ENCODE measurements at places on chromosomes 5 and 9.
A peak's percentile ranks its signal among the peaks of the same experiment; 100 is the strongest.

GRCh38 chr9:117737721-117738226 lies 33.6 kb downstream of the TLR4 start:
- no peak for DNase-seq

DNA sequence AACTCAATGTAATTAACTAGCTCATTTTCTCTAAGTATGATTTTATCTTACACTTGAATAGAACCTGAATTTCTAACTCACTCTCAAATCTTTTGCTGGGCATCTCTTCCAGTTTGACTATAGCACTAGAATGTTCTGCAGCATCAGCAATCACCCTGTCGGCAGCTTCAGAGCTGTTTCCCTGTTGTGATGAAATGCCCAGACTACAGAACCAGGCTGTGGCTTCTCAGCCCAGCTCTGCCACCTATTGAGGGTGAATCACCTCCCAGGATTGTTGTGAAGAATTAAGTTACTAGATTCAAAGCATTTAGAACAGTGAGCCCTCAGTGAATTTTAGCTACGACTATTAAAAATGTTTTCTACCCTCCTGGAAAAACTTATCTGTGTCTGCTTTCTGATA lies 90.4 kb upstream of the ANKRD55 start:
- peak; percentile 49 for DNase-seq

GRCh38 chr9:14452539-14452938 lies 138.6 kb upstream of the NFIB start:
- no peak for DNase-seq

DNA sequence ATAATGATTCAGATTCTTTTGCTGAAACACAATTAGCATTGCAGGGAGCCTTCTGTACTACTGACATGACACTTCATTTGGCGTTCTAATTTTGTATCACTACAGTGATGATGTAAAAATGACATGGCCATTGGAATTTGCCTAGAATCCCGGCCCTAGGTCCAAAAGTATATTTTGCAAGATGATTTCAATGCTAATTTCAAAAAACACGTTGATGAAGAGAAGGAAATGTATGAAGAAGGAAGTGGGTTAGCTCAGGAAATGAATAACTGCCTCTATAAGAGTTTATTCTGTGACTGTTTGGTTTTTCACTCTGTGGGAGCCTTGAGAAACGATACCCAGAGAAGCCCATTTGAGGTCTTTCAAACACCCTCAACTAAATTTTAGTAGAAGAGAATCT lies 59.3 kb downstream of the OSTF1 start:
- peak; percentile 70 for DNase-seq

DNA sequence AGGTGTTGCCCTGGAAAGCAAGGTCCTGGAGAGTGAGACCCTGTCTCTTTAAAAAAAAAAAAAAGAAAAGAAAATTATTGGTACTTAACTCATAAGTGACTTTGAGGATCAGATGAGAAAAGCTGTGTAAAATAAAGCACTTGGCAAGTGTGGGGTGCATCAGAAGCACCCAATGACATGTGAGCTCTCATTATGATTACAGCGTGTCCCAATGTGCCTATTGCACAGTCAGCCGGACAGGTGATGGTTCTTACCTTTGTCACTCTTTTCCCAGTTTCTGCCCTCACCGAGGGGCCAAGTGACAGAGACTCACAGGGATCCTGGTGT lies 40.4 kb upstream of the IL17B start:
- DNase-seq: no peak

DNA sequence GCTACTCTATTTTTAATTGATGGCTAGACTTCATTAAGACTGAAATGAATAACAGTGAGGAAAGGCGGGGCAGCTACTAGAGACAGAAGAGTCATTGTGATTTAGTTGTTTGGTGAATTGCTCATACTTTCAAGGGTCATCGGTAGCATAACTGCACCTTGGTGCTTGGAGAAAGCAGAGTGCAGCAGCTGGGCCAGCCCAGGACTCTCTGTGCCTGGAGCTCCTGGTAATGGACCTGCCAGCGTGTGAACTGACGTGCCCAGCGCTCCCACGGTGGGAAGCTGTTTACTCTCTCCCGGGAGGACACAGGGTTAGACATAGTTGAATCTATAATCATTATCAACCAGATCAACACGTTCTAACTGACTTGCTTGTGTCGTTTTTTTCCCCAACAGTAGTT lies 42.9 kb downstream of the LURAP1L start:
- DNase-seq: no peak

DNA sequence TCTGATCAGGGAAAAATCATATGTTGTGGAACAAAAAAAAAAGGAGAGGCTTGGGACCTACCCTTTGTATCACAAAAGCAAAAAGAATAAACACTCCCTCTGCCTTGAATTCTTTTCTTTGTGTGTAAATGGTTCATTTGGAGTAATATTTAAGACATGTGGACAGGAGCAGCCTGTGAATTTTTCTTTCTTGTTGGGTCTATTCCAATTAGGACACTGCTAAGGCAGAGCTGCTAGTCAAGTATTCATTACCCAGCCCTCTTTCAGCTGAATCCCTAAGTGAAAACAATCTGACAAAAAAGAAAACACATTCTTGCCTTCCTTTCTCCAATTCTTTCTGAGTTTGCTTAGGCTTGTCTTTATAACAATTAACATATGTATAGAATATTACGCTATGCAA lies 330.0 kb downstream of the EBF1 start:
- DNase-seq: no peak

GRCh38 chr5:154575546-154576428 lies 97.8 kb upstream of the HAND1 start:
- no peak for DNase-seq

DNA sequence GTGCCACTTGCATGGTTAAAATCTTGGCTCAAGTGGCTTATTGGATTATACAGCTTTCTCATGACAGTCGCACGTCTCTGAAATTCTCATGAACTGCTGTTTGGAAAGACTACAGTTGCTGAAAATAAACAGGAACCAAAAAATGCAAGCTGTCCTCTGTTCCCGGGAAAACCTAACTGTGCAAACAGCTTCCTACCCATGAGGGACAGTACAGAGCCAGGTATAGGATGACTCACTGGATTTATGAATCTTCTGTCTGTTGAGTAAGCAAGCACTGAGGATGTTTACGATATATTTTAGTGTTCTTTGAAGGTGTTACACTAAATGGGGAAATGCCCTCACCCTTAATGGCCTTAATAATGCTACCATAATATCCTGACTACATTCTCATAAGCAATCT lies 380.3 kb upstream of the TNC start:
- DNase-seq: no peak

Data from CD4-positive, alpha-beta T cell treated with Interleukin-2 at 100 ng/mL for 4 hours (primary cell).